Glomerular endothelial cell (primary cell): ENCODE measurements at places on chromosomes 4 and X. TPM values are rescaled to one million over a fixed set of nuclear protein-coding genes. Genes with fewer than 3 reads are reported as not detected.

Gene PGAM4
- total RNA-seq, result 1.1 TPM in 1 of 2 replicates, not detected in the other

Gene EMCN
- 43.6 and 58.8 TPM in 2 replicates for total RNA-seq

Gene GPM6B
- total RNA-seq, result 0.06 and 2.9 TPM in 2 replicates

Gene MAGEA11
- total RNA-seq, result not detected in 2 replicates

Gene ANK2
- total RNA-seq, result 4.1 and 6.1 TPM in 2 replicates

Gene CXCL1
- 149 and 404 TPM in 2 replicates for total RNA-seq

Gene TMEM156
- 9.6 and 13.1 TPM in 2 replicates for total RNA-seq

Gene MED12
- 39.7 and 44.0 TPM in 2 replicates for total RNA-seq

Gene RNF128
- total RNA-seq, result 0.47 and 1.1 TPM in 2 replicates

Gene TLR1
- 0.87 and 1.7 TPM in 2 replicates for total RNA-seq

Gene SPP1
- total RNA-seq, result 6.7 and 33.4 TPM in 2 replicates

Gene TMEM164
- total RNA-seq, result 11.0 and 12.0 TPM in 2 replicates

Gene MAPK10
- total RNA-seq, result 0.06 and 0.10 TPM in 2 replicates
